ENCODE measurements at places on chromosomes 13 and 19.

DNA sequence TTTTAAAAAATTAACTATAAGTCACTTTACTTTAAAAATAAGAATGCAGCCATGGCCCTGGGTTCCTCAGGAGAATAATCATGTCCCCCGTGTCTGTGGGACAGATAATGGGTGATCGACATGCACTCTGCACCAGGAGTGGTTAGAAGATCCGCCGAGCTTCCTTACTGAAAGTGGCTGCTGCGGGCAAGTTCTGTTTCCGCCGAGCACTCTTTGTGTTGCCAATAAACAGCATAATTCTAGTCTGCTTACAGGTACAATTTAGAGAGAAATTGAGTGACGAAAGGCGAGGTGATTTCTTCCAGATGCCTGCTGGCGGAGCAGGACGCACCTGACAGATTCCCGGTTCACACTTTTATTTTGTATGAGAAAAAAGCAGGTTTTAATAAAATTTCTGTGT lies 139.0 kb downstream of the SOX1 start:
- DNase-seq, result no peak

DNA sequence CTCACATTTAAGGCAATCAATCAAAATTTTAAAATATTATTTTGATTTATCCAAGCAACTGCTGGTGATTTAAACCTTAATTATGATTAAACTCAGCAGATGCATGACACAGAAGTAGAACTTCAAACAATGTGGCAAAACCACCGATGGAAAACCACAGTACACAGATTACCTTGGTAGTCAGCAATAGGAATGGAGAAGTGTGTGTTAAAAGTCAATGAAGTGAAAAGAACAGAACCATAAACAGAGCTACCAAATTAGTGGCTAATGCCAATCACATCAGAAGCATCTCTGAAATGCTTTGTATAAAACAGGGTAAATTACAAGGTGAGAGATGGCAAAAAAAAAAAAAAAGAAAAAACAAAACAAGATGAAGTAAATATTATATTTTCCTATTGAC lies 31.2 kb downstream of the KATNAL1 start:
- DNase-seq, result no peak

DNA sequence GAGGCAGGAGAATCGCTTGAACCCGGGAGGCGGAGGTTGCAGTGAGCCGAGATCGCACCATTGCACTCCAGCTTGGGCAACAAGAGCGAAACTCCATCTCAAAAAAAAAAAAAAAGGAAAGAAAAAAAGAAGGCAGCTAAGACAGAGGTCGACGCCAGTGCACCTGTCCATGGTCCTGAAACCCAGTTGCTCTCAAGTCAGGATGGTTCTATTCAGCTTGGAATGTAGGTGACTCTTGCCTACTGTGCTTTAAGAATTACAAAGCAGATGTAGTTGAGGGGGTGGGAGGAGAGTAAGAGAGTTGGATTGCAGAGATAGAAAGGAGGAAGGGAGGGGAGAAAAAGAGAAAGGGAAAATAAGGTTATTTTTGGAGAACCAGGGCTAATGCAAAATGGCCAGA lies 18.7 kb downstream of the CACNG7 start:
- DNase-seq, result no peak

GRCh38 chr19:31256593-31256960 lies 92.7 kb downstream of the TSHZ3 start:
- no peak for DNase-seq

DNA sequence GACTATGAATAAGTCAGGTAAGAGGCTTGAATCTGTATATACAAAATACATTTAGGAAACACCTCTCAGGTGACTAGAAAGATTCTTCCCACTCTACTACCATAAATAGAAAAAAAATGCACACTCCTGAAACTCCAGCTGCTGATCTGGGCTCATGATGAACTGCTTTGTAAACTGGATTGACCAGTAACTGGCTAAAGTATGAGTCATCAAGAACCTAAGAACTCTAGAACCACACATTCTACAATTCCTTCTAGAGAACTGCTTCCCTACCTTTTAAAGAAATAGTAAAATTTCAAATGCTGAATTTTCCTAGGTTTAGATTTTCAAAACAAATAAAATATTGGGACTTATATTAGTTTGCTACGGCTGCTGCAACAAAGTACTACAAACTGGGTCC lies 55.2 kb downstream of the ELF1 start:
- DNase-seq, result no peak

DNA sequence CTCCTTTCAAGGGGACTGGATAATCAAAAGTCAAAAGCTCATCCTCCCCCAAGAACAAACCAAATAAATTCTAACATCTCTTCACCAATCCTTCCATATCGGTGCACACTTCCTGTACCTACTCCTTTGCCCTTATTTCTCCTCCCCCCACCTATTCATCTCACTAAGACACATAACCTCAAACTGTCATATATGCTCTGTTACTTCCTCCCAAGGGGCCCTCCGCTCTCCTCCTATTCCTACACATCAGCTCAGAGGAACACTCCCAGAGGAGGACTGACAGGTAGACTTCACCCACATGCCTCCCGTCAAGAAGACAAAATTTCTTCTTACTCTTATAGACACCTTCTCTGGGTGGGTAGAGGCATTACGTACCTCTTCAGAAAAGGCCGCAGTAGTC lies 48.1 kb downstream of the ZNF93 start:
- no peak for DNase-seq

GRCh38 chr13:98207416-98207815 lies 30.3 kb upstream of the RNF113B start:
- no peak for DNase-seq

DNA sequence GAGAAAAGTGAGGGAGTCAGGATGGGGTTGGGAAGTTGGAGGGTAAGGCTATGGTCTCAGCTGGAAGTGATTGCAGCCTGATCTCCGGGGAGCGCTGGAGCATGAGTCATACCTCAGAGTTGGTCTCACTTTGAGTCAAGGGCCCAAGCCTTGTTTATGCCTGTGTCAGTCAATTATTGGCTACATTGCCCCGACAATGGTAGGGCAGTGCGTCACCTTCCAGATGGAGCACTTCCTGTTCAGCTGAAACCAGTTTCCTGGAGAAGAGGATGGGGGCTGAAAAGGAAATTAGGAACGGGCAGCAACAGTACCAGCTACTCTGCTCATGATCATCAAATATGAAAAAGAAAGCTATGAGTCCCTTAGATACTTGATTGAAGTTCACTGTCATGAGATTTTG lies 60.4 kb downstream of the ADGRE1 start:
- DNase-seq, result no peak

DNA sequence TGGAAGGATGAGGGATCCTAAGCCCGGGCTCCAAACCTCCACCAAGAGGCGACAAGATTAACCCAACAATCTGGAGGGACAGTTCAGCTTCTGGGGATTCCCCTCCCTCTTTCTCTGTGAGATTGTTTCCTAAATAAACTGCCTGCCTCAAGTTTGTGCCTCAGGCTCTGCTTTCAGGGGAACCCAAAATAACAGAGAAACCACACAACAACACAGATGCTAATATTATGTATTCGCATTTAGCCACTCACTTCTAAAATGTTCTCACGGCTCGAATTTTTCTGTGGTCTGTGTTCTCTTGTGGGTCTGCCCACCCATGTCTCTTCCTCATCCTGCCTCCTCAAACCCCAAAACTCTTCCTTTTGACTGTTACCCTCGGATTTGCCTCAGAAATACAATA lies 1381.1 kb upstream of the SLC10A2 start:
- no peak for DNase-seq

GRCh38 chr13:40442231-40442630 lies 224.2 kb downstream of the FOXO1 start:
- DNase-seq, result no peak

DNA sequence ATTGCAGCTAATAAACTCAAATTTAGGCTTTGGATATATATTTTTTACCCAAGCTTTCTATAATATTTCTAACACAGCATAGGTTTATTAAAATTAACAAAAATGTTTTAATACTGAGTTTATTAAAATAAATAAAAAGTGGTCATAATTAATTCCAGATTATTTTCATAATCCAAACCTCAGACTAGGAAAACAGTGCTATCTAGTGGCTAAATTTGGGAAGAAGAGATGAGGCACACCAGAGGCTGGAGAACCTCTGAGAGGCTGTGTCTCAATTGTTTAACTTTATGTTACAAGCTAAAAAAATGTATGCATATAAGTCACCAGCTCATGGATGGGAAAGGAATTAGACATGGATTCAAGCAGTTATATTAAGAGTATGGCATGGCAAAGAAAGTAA lies 392.5 kb downstream of the DIAPH3 start:
- DNase-seq, result peak; percentile 46

Data from D341Med (cell line).